Panc1 (cell line): ENCODE measurements at places on chromosomes 13 and 19. TPM values are rescaled to one million over a fixed set of nuclear protein-coding genes. Genes with fewer than 3 reads are reported as not detected.

- DNase-seq: no peak
Observed at GRCh38 chr13:93108111-93108601, 118.5 kb upstream of the GPC6 start.

Gene RFPL4A
- not detected for total RNA-seq

GRCh38 chr13:77595166-77595810 lies 59.8 kb downstream of the SCEL start:
- no peak for DNase-seq

- DNase-seq: no peak
Observed at GRCh38 chr13:111640006-111640405, 319.6 kb downstream of the TEX29 start.

- DNase-seq: no peak
Observed at GRCh38 chr13:40403509-40404241, 262.8 kb downstream of the FOXO1 start.

DNA sequence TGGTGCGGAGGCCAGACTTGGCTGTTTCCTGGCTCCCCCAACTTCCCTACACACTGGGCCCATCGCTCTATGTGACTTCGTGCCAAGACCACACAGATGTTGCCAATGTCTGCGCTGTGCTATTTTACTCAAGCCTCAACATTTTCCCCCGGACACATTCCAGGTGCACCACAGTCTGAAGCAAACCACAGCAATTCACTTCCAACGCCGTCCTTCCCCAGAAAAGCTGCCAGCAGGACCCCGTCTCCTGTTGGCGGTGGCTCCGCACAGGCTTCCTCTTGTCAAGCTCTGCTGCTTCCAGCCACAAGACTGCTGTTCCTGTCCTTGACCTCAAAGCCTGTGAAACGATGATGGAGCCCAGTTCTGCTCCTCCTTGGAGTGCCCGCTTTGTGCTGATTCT lies 100.7 kb downstream of the CRYL1 start:
- DNase-seq: no peak

DNA sequence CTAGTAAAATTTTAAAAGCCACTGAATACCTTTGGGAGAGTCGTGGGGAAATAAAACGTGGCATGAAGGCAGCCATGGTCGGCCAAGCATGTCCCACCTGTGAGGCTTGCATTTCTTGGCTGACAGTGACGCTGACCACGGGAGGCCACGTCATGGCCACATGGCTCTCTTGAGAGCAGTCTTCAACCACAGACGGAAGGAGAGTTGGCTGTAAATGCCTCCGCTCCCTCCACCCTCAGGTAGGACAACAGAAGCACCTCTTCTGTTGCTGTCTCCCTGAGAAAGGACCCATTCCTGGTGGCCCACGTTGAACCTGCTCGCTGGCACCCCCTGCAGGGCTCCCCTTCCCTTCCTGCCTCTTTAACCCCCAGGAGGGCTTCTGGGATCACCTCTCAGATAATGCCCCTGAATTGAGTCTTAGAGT lies 10.6 kb upstream of the LRRC25 start:
- DNase-seq: no peak

- no peak for DNase-seq
Observed at GRCh38 chr19:38020311-38020710, 113.3 kb downstream of the SIPA1L3 start.
